Stimulated activated naive CD4-positive, alpha-beta T cell treated with Interleukin-2 at 50 U/mL for 16 hours (primary cell): ENCODE measurements at places on chromosomes 4 and X.

- DNase-seq, result no peak
These were observed 44.8 kb downstream of the ACOX3 start for GRCh38 chr4:8395504-8396296.

GRCh38 chr4:77308843-77309242 lies 151.8 kb downstream of the CCNG2 start:
- DNase-seq, result no peak

DNA sequence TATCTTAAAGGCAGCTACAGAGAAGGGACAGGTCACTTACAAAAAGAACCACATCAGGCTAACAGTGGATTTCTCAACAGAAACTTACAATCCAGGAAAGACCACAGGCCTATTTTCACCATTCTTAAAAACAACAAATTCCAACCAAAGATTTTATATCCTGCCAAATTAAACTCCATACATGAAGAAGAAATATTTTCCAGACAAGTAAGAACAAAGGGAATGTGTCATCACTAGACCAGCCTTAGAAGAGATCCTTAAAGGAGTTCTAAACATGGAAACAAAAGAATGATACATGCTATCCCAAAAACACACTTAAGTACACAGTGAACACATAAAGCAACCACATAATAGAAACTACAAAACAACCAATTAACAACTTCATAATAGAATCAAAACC lies 105.6 kb downstream of the ANXA10 start:
- no peak for DNase-seq

GRCh38 chr4:172543249-172543648 lies 625.4 kb upstream of the GALNT7 start:
- DNase-seq, result no peak

GRCh38 chr4:67922697-67923096 lies 38.9 kb upstream of the TMPRSS11D start:
- no peak for DNase-seq

DNA sequence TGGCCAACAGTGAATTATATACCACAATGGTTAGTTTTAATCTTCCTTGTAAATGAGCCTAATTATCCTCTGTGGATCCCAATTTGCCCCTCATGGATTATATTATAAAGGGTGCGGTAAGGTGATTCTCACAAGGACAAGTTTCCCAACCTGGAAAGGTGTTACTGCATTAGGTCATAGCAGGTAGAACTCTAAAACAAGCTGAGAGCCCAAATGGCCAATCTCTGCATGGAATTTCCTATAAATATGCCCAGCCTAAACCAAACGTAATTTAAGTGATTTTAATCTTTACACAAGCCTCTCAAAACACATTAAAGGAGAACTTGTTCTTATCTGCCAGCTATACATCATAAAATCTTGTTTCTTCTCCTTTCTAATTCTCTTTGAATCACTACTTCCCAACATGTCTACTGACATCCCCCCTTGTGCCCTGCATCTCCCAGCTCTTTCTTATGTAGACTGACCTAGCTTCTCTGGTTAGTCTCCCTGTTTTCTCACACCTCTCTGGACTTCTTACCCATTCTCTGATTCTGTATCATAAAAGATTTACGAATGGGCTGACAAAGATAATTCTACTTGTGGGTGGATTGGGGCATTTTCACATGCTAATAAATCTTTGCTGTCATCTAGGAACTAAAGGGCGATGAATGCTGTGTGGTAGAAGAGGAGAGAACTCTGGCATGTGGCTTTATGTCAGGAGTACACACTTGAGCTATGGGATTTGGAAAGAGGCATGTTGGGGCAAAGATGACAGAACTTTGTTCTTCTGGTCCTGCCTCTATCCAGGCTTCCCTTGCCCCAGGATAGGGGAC lies 94.3 kb upstream of the PGRMC2 start:
- DNase-seq, result no peak

- DNase-seq, result no peak
These were observed 95.9 kb upstream of the MYOZ2 start for GRCh38 chr4:119039779-119040178.

- no peak for DNase-seq
These were observed 245.2 kb downstream of the THOC2 start for GRCh38 chrX:123487669-123488068.

GRCh38 chr4:152399246-152399645 lies 136.6 kb downstream of the FBXW7 start:
- no peak for DNase-seq

DNA sequence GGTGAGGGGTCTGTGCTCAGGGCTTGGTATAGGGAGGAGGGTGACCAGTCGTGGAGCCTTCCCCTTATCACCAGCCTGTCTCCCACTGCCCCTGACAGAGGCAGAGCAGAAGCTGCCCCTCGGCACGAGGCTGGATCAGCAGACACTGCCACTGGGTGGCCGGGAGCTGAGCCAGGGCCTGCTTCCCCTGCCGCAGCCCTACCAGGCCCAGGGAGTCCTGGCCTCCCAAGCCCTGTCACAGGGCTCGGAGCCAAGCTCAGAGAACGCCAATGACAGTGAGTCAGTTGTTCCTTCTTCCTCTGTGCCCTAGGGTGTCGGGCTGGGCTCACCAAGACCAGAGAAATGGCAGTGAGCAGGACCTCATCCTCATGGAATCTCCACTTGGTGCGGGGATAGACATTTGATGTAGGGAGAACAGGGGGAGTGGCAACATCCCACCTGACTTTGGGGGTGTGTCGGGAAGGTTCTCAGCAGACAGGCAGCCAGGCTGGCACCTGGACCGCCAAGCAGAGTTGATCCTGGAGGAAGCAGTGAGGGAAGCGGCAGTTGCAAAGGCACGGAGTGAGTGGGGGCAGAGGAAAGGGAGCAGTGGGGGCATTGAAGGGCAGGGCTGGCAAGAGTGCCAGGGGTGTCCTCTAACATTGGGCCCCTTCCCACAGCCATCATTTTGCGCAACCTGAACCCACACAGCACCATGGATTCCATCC lies 14.3 kb upstream of the UBA1 start:
- no peak for DNase-seq

DNA sequence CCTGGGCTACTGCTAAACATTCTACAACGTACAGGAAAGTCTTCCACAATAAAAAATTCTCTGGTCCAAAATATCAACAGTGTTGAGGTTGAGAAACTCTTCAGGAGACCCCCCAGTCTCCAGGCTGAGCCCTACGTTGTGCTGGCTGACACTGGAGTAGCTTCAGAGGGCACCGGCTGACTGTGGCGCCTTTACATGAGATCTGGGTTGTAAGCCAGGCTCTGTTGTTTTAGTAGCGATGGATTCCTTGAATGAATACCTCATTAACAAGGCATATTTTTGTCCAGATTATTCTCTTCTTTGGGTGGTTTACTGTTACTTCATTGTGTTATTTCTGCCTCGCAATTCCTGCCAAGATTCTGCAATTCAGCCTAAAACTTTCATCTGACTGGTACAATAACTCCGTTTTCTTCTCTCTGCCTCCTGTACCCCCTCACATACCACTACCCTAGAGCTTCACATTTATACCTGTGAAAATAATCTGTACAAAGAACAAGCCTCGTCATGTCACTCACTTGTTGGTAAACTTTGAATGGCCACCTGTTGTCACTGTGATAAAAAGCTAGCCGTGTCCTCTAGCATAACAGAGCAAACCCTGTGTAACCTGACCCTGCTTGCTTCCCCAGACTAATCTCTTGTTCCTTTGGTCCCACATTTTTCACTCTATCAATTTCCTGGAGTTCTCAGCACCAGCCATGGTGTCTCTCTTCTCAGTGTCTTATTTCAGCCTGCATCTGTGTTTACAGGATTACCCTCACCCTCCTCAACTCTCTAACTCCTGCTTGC lies 1476.1 kb upstream of the TENM3 start:
- DNase-seq, result no peak

DNA sequence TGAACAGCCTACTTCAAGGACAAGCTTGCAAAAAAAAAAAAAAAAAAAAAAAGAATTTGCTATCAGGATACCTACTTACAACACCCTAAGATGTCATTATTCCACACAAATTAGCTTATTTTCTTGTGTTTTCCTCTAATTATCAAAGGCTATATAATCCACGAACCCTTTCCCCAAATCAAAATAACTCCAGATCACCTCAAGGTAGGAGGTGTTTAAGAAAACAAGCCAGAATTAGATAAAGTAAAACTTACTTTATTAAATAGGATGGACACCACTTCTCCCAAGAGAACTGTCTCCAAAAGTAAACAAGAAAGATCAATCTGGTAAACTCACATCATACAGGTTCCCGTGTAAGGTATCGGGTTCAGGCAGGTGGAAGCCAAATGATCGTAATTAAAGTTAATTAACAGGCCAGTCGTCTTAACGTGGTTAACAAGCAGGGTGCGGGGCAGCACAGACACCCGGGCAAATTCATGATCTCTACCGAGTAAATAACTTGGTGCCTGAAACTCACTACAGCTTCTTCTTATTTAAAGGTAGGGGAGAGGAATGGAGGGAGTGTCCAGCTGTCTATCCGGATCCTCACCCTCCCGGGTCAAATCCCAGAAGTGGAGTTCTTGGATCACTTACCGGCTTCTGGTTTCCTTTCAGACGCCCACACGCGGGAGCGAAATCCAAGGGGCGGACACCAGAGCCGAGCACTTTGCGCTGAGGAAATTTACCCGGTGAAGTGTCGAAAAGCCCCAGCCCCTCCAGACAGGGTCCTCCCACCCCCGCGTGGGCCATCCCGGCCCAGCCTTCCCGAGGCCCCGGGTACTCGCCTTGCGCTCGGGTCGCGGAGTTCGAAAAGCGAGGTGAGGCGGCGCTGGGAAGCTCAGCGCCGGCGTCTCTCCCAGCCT lies 708 bp downstream of the ARAP2 start:
- DNase-seq, result peak; percentile 52

GRCh38 chrX:154002215-154002719 lies 17.4 kb downstream of the IRAK1 start:
- peak; percentile 30 for DNase-seq
